Esophagus muscularis mucosa (tissue), 4 donors: ENCODE measurements at places on chromosomes 5 and 9. TPM values are rescaled to one million over a fixed set of nuclear protein-coding genes. Genes with fewer than 3 reads are reported as not detected.
A peak's percentile ranks its signal among the peaks of the same experiment; 100 is the strongest.

DNA sequence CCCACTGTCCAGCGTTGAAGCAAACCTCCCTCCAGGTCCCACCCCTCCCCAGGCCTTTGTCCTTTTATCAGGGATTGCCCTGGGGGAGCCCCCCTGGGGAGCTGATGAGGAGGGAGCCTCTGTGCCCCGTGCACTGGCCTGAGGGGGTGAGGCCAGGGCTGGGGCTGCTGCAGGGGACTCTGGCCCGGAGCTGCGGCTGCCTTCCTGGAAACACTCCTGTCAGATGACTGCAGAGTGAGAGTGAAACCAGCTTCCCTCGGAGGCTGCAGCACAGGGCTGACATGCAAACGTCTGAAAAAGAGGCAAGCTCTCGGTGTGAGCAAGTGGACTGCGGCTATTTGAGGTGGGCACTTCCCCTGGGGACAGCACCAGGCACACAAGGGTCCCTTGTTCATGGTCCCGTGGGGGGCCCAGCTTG is 4.6 kb upstream of the TRAF2 start:
- H3K27ac ChIP-seq = no peak overlapping the region
- no peak for DNase-seq

- peaks cover 5% of the 10 kb centered on the region for H3K4me1 ChIP-seq
- H3K27ac ChIP-seq = no peak overlapping the region
- no peak overlapping the region for H3K4me3 ChIP-seq
These were observed 266.5 kb upstream of the EFNA5 start for GRCh38 chr5:107937204-107937603.

SPATA6L gene
- total RNA-seq = 1.7 TPM

ROR2 gene
- 71.8 TPM for total RNA-seq

DNA sequence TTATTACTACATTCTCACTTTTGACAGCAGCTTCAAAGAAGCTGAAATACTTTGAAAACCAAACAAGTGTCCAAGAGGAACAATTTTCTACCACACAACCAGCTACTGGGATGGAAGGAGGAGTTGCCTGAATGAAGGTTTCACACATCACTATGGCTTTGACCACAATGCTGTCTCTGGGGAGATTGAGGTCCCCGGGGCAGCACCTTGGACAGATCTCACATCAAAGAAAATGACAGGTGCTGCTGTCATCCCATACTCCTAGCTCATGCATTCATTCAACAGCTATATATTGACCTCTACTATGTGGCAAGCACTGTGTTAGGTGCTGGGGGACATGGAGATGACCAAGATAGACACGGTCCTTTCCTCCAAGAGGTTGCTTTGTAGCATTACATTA is 233.2 kb upstream of the RASEF start:
- peaks cover 14% of the 10 kb centered on the region for H3K36me3 ChIP-seq
- H3K4me1 ChIP-seq = no peaks in the 10 kb centered on the region
- no peak overlapping the region for H3K4me3 ChIP-seq
- H3K27ac ChIP-seq = no peak overlapping the region

PRLR gene
- 1.7 TPM for total RNA-seq

GRCh38 chr9:116133163-116133562 is 20.4 kb upstream of the PAPPA start:
- no peaks in the 10 kb centered on the region for H3K4me1 ChIP-seq
- H3K27me3 ChIP-seq = no peaks in the 10 kb centered on the region
- DNase-seq = no peak
- no peak overlapping the region for H3K27ac ChIP-seq

PIP5K1B gene
- 1.7 TPM for total RNA-seq

- H3K27me3 ChIP-seq = no peaks in the 10 kb centered on the region
- peak overlapping the region; percentile 92 for H3K27ac ChIP-seq
- peak overlapping the region; percentile 86 for H3K4me3 ChIP-seq
- peaks cover 41% of the 10 kb centered on the region for H3K4me1 ChIP-seq
These were observed 868 bp downstream of the ZBTB43 start for GRCh38 chr9:126805554-126806262.

SNAPC4 gene
- 3.8 TPM for total RNA-seq

GRCh38 chr9:3906437-3907213 is 380.8 kb upstream of the RFX3 start:
- no peak for DNase-seq
- no peak overlapping the region for H3K4me3 ChIP-seq
- no peaks in the 10 kb centered on the region for H3K27me3 ChIP-seq
- no peak overlapping the region for H3K27ac ChIP-seq
- H3K36me3 ChIP-seq = no peaks in the 10 kb centered on the region
- H3K4me1 ChIP-seq = no peaks in the 10 kb centered on the region

COL15A1 gene
- 141 TPM for total RNA-seq

CBY3 gene
- not detected for total RNA-seq

DNA sequence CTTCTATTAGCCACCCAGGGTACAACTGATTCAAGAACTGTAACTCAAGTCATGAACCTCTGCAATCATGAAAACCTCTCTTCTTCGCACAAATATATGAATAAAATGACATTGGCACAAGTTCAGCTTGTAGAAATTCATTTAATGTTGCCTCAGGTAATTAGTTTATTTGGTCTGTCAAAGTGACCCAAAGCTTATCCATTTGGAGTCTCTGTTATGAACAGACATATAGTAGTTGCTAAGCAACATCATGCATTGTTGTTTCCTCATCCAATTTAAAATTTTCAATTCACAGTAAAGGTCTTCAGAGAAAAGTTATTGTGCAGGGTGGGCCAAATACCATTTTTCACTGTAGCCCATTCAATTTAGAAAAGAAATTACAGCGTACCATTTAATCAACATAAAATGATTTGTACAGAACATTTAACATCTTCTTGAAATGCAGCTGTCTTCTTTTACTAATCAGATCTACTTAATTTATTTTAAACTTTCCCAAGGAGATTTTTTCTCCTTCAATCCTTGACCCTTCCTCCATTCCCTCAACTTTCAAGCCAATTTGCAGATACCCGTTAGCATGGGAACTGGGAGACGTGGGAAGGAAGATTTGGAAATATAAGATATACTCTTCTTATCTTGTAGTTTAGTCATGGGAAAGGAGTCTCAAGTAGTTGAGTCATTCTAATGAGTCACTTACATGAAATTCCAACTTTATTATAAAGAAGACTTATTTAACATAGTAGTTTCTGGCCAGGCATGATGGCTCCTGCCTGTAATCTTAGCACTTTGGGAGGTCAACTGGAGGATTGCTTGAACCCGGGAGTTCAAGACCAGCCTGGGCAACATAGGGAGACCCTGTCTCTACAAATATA is 231.3 kb downstream of the ATPSCKMT start:
- DNase-seq = no peak
- H3K27ac ChIP-seq = no peak overlapping the region
- no peaks in the 10 kb centered on the region for H3K4me1 ChIP-seq

RC3H2 gene
- 58.1 TPM for total RNA-seq

PKD2L2 gene
- 0.39 TPM for total RNA-seq
